ENCODE measurements at places on chromosomes 1 and 21. TPM values are rescaled to one million over a fixed set of nuclear protein-coding genes. Genes with fewer than 3 reads are reported as not detected.
A peak's percentile ranks its signal among the peaks of the same experiment; 100 is the strongest.

GRCh38 chr21:41582298-41582840 lies 74.4 kb upstream of the TMPRSS2 start:
- ATAC-seq: no peak

OR10J4 gene
- total RNA-seq: not detected

DNA sequence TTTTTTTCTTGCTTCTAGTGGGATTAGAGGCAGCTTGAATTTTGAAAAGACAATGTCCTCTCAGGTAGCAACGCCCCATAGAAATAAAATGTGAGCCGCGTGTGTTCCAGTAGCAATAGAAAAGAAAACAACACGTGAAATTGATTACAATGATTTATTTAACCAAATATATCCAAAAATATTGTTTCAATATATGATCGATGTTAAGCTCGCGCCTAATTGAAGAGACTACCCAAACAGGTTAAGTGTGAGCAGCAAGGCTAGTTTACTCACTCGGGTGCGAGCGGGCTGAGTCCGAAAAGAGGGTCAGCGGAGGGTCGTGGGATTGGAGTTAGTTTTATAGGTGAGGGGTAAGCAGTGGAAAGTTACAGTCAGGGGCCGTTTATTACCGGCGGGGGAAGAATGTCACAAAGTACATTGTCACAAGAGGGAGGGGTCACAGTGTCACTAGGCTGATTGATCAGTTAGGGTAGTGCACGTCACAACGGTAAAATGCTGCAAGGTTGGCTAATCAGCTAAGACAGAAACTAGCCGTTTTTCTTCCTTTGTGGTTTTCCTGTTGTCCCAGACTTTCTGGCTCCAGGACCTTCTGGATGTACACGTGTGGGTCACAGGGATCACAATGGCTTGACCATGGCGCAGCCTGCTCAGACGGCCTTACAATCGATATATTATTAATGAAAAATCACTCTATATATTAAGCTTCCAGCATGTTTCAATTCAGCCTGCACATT lies 697 bp upstream of the ZNF670 start:
- no peak for ATAC-seq

CIART gene
- total RNA-seq: 3.1 TPM

- ATAC-seq: peak; percentile 64
Measured at GRCh38 chr1:51329443-51330325, 678 bp downstream of the TTC39A start.

GRCh38 chr1:31381394-31382294 lies 8.8 kb upstream of the FABP3 start:
- ATAC-seq: peak; percentile 75

- peak; percentile 77 for ATAC-seq
Measured at GRCh38 chr1:8873506-8874229, 4.8 kb downstream of the ENO1 start.

GRCh38 chr1:51819810-51820209 lies 58.7 kb downstream of the NRDC start:
- ATAC-seq: no peak

PKP1 gene
- 608 TPM for total RNA-seq

GRCh38 chr1:217048104-217048707 lies 325.0 kb upstream of the ESRRG start:
- ATAC-seq: no peak

DNA sequence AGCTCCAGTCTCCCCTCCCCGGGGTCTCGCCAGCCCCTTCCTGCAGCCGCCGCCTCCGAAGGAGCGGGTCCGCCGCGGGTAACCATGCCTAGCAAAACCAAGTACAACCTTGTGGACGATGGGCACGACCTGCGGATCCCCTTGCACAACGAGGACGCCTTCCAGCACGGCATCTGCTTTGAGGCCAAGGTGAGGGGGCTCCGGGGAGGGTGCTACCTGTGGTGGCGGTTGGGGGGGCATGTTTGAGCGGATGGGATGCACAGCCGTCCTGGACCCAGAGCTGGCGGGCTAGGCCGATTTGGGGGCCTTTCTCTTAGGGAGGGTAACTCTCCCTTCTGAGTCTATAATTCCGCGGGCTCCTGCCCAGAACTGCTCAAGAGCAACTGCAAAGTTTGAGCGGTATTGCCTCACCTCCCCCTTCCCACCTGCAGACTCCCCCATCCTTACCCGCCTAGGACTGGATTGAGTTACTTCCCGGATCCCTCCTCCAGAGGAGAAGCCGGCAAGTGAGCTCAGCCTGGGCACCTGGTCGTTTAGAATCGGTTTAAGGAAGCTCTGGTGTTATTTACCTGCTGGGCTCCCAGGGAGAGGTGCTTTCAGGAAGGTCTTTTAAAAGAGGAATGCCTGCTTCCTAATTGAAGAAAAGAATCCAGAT lies 730 bp downstream of the NOS1AP start:
- peak; percentile 35 for ATAC-seq

DNA sequence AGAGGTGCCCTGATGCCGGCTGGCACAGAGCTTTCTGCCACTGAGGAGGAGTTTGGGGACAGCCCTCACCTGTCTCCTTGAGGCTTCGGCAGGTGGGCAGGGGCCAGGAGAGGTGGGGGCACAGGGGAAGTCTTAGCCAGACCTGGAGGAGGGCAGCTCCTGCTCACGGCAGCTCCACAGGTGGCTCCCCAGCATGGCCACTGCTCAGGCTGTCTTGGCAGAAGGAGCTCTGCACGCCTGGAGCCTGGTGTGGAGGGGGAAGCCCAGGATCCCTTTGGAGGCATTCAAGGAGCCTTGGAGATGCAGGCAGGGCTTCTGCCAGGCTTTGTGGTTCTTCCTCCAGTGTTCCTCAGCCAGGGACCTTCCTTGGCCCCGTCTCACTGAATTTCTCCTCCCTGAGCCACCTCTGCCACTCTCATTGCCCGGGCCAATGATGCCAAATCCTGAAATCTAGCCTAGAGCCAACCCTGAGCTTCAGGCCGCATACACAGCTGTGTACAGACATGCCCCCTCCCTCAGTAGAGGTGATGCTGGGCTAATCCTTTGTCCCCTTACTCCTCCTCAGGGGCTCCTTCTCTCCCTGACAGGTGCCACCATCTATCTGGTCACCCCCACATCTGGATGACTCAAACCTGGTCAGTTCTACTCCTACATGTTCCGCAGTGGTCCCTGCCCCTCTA lies 251.8 kb upstream of the VAMP3 start:
- ATAC-seq: no peak

GRCh38 chr1:187516874-187517273 lies 688.1 kb downstream of the PLA2G4A start:
- ATAC-seq: no peak

DNA sequence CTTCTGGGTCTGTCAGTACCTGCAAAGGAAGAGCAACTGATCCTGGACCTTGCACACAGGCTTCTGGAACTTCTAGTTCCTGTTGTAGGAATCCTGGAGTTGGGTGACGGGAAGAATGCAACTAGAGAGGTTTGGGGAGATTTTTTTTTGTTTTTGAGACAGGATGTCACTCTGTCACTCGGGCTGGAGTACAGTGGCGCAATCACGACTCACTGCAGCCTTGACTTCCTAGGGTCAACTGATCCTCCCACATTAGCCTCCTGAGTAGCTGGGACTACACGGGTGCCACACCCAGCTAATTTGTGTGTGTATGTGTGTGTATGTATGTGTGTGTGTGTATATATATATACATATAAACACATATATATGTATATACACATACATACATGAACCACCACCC lies 18.8 kb downstream of the ENTREP3 start:
- no peak for ATAC-seq

DNA sequence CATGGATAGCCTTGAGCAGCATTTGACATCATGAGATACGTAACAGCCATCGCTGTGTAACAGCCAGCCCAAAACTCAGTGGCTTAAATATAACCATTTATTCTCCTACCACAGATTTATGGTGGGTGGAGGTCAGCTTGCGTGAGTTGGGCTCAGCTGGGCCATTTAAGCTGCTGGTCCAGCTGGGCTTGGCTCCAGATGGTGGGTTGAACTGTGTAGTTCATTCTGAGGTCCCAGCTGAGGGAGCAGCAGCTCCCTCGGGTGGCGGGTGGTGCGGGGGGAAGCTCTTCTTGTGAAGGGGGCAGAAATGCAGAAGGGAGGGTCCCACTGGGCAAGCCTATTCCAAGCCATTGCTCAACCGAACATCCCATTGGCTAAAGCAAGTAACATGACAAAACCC lies 75.9 kb downstream of the IGSF21 start:
- no peak for ATAC-seq

DNA sequence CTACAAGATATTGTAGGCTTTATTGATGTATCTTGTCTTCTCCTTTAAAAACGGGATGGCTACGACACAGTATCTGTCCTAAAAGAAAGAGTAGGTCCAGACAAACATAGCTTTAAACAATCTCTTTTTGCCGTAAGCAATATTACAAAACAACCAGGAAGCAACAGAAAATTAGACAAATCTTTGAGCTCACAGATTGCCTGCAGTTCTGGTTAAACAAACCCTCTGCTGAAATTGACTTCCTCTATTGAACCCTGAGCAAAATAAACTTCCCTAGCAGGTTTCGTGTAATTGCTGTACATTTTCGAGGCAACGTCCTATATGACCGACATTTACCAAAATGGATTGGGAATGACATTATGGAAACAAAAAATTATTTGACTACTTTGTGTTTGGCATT lies 50.6 kb downstream of the CHML start:
- no peak for ATAC-seq

EDN2 gene
- total RNA-seq: 4.7 TPM

DNA sequence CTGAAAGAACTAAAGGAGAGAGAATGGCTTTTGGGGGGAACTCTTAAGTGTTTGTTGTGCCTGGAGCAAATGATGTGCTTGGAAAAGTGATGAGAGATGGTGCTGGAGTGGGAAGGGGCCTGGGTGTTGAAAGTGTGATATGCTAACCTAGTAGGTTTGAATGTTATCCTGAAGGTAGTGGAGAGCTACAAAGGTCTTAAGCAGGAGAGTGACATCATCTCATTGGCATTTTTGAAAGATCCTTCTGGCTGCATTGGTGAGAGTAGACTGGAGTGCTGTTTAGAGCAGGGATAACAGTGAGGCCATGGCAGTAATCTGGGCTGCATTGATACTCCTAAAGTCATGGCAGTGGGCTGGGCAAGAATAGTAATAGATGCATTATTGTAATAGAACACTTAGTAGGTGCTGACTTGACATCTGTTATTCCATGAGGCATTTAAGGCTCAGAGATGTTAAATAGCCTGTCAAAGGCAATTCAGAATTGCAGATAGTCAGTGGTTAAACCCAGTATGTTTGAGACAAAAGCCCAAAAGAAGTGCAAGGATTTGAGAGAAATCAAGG lies 44.5 kb downstream of the MDM4 start:
- ATAC-seq: no peak

DNA sequence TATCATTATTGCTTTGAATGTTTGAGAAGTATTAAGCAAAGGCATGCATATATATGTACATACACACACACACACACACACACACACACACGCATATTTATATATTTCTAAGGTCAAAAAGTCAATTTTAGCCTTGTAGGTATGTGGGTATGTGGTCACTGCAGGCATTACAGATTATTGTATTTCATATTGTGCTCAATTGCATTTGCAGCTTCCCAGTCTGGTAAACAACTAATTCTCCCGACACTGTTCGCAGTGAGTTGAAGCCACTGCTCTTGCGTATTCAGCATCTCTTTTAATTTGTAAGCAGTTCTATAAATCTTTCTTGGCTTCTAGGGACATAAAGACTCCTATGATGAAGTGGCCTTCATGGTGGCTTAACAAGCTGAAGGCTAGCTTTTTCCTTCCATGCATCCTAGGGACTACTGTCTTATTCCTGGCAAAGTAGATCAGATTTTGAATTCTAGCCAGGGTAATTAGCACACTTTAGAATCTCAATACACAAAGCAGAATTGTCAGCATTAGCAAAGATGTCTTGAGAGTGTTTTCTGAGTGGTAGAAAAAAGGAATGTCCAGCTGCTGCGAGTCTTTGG lies 368.6 kb upstream of the NEGR1 start:
- no peak for ATAC-seq

- ATAC-seq: no peak
Measured at GRCh38 chr1:222921945-222922344, 107.1 kb downstream of the DISP1 start.

GRCh38 chr1:110144366-110144765 lies 5.9 kb upstream of the SLC6A17 start:
- ATAC-seq: no peak

Data from esophagus mucosa (tissue), 1 donor.